ENCODE measurements at places on chromosomes 4 and X.

DNA sequence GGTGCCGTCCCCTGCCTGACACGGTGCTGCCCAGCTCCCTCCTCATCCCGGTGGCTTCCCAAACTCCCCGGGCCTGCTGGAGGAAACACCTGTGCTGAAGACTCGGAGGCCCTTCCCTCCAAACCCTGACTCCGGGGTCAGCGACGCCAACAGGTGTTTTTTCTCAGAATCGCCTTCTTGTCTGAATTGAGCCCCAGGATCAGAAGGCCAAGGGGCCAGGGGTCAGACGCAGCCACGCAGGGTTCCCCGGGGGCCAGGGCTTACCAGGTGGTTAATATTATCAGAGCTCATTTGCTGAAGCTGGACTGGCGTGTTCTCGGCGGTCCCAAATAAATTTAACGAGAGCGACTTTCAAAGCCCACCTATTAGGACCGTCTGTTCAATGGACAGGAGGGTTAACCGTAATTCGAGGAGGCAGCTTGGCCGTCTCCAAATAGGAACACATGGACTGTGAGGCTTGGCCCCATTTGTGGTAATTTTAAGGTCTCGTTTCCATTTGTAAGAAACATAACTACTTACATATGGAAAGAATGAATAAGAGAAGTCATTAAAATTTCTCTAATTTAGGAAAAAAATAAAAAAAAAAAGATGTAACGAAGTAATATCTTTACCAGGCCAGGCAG is 239.3 kb downstream of the CRLF2 start:
- DNase-seq = no peak

DNA sequence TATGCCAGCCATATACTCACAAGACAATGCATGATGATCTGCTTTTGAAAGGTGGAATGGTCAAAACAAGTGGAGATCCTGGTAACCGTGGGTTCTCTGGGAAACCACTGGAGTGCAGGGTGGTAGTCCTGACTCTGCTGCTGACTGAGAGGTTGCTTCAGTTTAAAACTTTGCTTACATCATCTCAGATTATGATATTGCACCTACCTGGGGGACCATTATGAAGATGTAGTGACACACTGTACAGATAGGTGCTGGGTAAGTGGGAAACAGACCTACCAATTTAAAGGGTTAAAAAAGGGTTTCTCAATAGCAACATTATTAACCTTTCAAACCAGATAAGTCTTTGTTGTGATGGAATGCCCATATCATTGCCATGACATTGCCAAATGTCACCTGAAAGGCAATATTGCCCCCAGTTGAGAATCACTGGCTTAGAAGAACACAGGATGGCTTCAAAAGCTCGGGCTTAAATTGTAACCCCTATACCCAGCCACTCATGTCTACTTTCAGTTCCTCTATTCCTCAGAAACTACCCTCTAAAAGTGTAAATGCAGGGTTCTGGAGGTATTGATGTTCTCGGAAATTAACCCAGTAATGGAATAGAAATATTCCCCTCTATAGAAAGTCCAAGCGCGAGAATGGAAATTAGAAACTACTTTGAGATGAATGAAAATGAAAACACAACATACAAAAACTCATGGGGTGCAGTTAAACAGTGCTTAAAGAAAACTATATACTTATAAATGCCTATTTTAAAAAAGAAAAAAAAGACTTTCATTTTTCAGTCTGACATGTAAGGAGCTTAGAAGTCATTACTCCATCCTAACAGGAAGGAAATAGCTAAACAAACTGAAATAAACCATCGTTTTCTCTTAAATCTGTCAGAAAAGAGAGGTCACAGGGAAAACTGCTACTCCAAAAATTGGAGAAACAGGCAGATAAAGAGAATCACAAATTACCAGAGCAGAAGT is 65.8 kb downstream of the ARHGEF6 start:
- no peak for DNase-seq

DNA sequence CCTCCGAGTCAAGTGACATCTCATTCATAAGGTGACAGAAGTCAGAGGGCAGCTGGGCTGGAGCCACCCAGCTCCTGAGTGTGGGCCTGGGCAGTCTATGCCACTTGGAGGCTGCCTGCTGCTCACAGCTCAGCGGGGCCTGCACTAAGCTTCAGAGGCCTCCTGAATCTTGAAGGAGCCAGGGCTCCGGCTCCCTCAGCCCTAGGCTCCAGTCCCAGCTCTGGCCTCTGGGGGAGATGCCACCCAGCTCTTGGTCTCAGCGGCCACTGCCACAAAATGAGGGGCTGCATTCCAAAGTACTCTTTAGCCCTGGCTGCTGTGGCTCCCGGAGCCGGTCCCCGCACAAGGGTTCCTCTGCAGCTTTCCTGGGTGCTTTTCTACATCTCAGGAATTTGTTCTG is 32.7 kb upstream of the PSAPL1 start:
- DNase-seq = no peak

GRCh38 chr4:122803788-122804208 is 22.8 kb upstream of the FGF2 start:
- DNase-seq = no peak

GRCh38 chrX:133007458-133007857 is 49.0 kb upstream of the HS6ST2 start:
- DNase-seq = no peak

GRCh38 chrX:153704021-153704526 is 16.3 kb downstream of the SLC6A8 start:
- DNase-seq = no peak

- no peak for DNase-seq
These were observed 668.1 kb upstream of the CPEB2 start for GRCh38 chr4:14334166-14334565.

DNA sequence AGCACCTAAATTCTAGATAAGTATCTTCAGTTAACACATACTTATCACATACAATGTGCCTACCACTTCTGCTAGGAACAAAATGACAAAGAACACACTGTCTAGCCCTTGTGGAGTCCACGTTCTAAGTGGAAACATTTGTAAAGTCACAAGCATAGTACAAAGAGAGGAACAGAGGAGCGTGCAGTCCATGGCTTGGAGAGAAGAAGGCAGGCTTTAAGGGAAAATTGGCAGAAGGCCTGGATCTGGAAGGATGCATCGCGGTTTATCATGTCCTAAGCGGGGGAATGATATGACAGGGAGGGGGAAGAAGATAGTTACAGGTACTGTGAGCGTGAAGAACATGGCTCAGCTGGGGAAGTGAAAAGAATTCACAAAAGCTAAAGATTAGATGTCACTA is 218.0 kb downstream of the PRDM5 start:
- no peak for DNase-seq

- DNase-seq = no peak
These were observed at the start of gene ARHGEF9 for GRCh38 chrX:63784902-63785707. Gene ARHGEF9 (minus strand): TSS chrX:63785214. CDS start chrX:63785145, 69 bp downstream.

DNA sequence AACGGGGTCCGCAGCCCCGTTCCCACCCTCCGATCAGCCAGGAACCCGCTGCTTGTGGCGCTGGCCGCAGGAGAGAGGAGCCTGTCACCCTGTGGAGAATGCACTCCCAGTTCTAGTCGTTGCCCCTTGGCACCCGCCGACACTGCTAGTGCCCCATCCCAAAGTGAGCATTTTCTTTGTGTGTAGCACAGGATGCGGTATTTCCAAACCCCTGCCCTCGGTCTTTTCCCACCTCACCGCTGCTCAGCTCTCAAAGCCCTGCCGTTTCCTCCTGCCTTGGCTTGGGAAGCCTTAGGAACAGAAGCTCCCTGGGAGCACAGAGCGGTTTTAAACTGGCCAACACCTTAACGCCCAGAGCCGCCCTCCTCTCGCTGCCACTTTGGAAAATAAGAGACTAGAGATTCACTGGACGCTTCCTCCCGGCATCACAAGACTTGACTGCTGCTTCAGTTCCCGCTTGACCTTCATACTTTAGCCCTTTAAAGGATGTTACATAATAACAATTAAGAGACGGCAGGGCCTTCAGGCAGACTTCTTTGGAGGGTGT is 772 bp downstream of the CYP4V2 start:
- no peak for DNase-seq

- no peak for DNase-seq
These were observed 86.8 kb downstream of the WDFY3 start for GRCh38 chr4:84879651-84880200.

DNA sequence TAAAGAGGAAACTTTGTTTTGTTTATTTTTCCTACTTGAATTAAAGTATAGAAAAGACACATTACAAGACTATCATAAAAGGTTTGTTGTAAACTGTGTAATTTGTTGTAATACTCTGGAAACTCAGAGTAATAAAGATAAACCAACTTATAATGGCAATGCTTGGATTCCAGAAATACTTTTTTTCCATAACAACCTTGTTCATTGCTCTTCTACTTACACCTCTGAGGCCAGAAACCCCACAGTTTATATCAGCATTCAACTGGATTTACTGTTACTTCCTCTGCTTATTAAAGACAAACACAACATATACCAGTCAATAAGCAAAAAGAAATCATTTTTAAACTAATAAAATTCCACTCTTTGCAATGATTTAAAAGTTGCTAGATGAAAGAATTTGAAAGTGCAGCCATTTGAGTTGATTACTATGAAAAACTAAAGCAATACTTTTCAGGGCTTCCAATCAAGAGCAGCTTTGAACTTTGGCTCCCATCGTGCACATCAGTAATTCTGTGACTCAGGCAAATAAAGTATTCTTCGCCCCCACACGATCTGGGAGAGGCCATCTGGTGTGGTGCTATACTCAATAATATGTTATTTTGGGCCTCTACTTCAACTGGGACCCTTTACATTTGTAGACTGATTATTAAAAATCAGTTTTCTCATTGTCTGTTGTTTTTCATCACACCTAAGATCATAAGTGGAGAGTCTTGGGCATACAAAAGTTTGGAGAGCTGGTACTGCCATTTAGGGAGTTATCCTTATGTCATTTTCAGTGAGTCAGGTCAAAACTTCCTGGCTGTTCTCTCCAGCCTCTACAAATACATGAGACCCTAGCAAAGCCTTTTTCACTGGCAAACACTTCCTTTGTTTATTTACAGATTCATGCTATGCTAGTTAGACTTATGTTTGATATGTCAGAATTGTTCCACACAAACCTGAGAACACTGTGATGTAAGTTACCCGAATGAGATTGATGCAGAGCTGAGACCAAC is 20.5 kb downstream of the DDIT4L start:
- DNase-seq = no peak

- no peak for DNase-seq
These were observed 34.6 kb downstream of the LIMCH1 start for GRCh38 chr4:41572516-41572915.

DNA sequence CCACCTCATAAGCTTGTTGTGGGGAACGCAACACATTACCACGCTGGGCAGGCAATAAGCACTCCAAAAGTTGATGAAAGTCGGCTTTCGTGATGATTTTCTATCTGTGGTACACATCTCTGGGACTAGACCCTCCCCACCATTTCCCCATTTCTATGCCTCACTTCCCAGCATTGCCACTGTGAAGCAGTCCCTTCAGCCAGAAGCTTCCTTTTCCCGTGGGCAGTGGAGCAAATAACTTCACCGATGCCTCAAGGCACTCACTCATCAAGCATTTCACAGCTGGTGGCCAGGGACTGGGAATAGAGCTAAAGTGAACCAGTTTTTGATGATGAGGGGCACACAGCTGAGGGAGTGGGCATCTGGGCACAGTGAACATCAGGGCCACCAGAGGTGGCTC is 18.9 kb downstream of the C4orf50 start:
- no peak for DNase-seq

DNA sequence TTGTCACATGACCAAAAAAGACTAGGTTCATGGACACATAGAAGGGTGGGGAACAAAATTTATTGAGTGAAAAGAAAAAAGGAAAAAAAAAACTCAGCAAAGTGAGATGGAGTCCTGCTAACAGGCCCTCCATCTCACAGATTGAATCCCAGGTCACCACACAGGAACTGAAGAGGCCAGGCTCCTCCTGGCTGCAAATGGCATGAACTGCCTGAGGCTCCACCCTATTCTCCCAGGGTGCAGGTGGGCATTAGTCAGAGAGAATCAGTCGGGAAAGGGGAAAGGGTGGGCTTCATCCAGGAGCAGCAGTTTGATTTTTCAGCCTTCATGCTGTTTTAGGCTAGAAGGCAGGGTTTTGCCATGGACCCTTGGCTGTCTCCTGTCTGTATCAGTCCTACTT is 128.5 kb upstream of the GRID2 start:
- DNase-seq = no peak

- DNase-seq = no peak
These were observed 23.2 kb downstream of the VEGFC start for GRCh38 chr4:176769514-176769913.

DNA sequence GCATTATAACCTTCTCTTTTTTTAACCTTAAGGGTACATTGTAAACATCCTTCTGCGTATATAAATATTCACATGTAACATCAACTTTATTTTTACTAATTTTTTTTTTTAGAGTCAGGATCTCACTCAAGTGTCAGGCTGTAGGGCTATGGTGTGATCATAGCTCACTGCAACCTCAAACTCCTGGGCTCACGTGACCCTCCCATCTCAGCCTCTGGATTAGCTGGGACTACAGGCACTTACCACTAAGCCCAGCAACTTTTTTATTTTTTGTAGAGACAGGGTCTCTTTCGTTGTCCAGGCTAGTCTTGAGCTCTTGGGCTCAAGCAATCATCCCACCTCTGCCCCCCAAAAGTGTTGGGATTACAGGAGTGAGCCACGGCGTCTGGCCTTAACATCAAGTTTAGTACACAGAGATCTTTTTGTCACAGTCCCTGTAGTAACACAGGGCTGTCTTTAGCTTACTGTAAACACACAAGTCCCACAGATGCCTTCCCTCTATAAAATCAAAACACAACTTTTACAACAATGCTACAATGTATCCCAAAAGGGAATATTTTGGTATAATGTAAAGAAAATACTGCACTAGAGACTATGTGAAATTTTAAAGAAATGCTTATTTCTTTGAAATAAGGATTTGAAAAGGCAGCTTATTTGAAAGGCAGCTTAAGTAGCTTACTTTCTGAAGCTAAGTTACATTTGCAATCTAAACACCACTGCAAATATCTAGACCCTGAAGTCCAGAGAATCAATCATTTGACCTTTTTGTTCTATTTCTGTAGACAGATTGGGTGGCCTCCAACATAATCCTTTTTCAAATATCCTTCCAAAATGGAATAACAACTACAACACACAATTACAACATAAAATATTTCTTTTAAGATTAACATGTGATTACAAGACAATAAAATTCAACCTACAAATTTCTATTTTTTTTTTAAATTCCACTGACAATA is 116.0 kb downstream of the APBB2 start:
- no peak for DNase-seq

DNA sequence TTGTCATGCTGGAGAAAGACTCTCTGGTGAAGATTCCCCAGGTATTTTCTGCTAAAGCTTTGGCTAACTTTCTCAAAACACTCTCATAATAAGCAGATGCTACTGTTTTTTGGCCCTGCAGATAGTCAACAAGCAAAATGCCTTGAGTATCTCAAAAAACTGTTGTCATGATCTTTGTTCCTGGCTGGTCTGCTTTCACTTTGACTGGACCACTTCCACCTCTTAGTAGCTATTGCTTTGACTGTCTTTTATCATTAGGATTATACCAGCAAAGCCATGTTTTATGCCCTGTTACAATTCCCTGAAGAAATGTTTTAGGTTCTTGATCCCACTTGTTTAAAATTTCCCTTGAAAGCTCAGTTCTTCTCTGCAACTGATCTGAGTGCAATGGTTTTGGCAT is 231.5 kb downstream of the SLC7A11 start:
- DNase-seq = no peak

Measured in CD4-positive, alpha-beta T cell (primary cell).